ENCODE measurements at places on chromosomes 7 and 10. TPM values are rescaled to one million over a fixed set of nuclear protein-coding genes. Genes with fewer than 3 reads are reported as not detected.

CNNM2 gene
- 0.49 TPM for total RNA-seq

DNA sequence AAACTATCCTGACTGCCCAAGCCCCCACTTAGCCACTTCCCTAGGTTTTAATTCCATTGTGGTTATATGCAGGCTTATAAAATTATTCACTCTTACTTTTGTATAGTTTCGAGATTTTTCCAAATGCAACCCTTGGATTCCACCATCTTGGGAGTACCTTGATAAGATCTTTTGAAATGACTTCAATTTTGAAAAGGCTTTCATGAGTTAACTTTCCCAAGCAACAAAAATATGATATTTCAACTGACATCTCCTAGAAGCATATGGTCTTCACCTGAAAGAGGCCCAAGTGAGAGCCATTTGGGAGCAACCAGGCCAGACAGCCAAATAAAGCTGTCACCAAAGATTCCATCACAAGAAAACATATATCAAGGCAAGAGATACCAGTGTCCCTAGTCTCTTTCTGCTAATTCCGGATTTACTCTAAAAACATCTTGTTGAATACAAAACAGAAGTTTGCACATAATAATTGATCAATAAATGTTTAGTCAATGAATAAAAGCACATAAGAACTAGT is 1.7 kb upstream of the ST8SIA6 start:
- H3K36me3 ChIP-seq = no peaks in the 10 kb centered on the region
- H3K4me3 ChIP-seq = no peak overlapping the region
- no peaks in the 10 kb centered on the region for H3K27me3 ChIP-seq
- DNase-seq = no peak

DNA sequence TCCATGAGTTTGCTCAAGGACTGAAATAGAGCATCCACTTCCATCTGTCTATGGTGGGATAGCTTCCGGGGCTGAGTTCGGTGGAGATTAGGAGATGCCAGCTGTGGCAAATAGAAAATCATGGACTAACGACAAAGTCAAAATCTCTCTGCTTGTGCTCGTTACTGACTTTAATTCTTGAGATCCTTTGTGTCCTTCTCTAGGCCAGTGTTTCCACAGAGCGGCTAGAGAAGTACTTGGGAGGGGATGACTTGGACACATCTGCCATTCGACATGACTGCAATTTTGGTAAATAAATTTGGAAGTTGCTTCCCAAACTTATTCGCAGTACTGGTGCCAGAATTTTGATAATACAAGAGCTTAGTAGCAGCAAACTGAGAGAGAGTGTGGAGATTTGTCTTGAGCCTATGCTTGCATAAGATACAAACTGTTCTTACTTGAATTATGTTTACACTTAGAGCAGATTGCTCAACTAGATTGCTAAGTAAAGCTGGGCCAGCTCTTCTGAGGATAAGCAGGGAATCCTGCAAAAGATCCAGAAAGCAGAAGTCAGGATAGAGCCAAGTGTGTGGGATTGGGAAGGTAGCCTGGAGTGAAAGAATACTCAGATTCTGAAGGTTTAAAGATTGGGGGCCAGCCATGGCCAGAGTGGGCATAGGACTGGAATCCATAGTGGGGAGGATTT is 27.6 kb downstream of the ABCC2 start:
- no peak overlapping the region for H3K4me3 ChIP-seq
- H3K36me3 ChIP-seq = no peaks in the 10 kb centered on the region
- no peaks in the 10 kb centered on the region for H3K27me3 ChIP-seq
- no peaks in the 10 kb centered on the region for H3K4me1 ChIP-seq
- DNase-seq = no peak

GRCh38 chr10:117968354-117969182 is 78.2 kb downstream of the RAB11FIP2 start:
- H3K4me3 ChIP-seq = no peak overlapping the region
- no peak for DNase-seq
- no peak overlapping the region for H3K27ac ChIP-seq
- H3K36me3 ChIP-seq = no peaks in the 10 kb centered on the region

HHEX gene
- total RNA-seq = 2.8 TPM

MYH16 gene
- total RNA-seq = not detected

CRHR2 gene
- 0.42 TPM for total RNA-seq

DNA sequence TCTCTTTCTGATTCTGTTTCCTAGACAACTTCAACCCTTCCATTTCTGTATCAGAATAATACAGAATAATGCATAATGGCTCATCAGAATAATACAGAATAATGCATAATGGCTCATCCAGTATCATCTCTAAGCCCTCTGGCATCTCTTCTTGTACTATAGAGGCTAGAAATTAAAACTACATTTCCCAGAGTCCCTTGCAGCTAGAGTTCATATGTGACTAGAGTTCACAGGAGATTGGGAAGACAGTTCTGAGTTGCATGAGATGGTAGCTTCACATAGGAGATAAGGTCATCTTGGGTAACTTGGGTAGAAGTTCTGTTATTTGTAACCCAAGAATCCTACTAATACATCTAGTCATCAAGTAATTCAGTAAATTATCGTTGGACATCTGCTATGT is 122.9 kb upstream of the NRBF2 start:
- no peaks in the 10 kb centered on the region for H3K4me1 ChIP-seq
- no peak for DNase-seq
- no peak overlapping the region for H3K27ac ChIP-seq
- no peaks in the 10 kb centered on the region for H3K27me3 ChIP-seq

DNA sequence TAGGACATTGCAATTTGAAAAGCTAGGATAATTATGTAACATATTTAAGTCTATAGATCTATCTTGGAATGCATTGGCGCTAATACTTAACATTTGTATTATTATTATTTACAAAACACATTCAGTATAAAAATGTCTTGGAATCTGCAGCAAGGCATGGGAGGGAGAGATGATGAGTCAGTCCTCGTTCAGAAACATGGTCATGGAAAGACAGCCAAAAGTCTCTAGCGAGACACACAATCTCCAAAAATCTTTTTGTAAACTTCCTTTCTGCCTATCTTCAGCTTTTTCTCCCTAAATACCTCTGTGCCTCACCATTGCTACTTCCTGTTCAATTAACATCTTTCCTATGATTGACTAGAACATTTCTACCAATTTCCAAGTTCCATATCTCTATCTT is 188.4 kb upstream of the CACNA2D1 start:
- no peaks in the 10 kb centered on the region for H3K27me3 ChIP-seq
- no peaks in the 10 kb centered on the region for H3K4me1 ChIP-seq
- no peaks in the 10 kb centered on the region for H3K36me3 ChIP-seq
- no peak overlapping the region for H3K27ac ChIP-seq

DNA sequence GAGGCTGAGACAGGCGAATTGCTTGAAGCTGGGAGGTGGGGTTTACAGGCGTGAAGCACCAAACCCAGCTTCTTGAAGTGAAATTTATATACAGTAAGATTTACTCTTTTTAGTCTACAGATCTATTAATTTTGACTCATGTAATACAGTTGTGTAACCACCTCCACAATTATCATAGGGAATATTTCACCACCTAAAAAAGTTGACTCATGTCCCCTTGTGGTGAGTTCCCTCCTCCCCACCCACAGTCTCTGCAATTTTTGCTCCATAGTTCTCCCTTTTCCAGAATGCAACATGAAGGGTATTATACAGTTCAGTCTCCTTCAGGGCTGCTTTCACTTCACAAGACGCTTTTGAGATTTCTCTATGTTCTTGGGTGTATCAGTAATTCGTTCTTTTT is 156.8 kb downstream of the FAM107B start:
- no peak overlapping the region for H3K4me3 ChIP-seq
- no peaks in the 10 kb centered on the region for H3K4me1 ChIP-seq
- H3K36me3 ChIP-seq = no peaks in the 10 kb centered on the region
- DNase-seq = no peak
- no peak overlapping the region for H3K27ac ChIP-seq

DNA sequence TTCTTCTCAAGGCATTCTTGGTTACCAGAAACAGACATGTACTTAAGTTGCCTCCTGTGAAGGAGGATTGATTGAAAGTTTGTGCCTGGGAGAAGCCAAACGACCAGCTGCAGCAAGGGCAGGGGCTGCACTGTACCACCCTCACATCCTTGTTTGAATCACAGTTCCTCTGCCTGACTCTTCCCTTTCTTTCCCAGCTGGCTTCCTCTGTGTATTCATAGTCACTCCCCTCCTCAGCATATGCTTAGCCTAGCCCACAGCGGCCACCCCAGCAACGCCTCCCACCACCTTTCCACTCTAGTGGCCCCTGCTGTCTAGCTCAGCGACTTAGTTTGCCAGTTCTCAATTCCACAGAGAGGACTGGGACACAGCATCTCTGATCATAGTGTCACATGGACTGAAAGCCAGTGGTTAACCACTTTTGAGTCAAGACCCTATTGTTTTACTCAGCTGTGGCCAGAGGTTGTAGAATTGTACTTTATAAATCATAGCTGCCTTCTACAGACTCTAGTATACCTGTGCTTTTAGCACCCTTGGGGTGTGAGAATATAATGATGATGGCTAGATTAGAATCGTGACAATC is 643.0 kb downstream of the SUGCT start:
- no peaks in the 10 kb centered on the region for H3K27me3 ChIP-seq
- H3K4me3 ChIP-seq = no peak overlapping the region
- H3K4me1 ChIP-seq = no peaks in the 10 kb centered on the region
- no peaks in the 10 kb centered on the region for H3K36me3 ChIP-seq
- no peak for DNase-seq
- H3K27ac ChIP-seq = no peak overlapping the region

GRCh38 chr7:138223402-138223879 is 147.2 kb downstream of the AKR1D1 start:
- DNase-seq = no peak
- no peaks in the 10 kb centered on the region for H3K27me3 ChIP-seq
- H3K4me3 ChIP-seq = no peak overlapping the region
- H3K27ac ChIP-seq = no peak overlapping the region
- H3K36me3 ChIP-seq = no peaks in the 10 kb centered on the region

GRCh38 chr10:131137223-131137622 is 174.3 kb downstream of the TCERG1L start:
- no peak for DNase-seq
- H3K27ac ChIP-seq = no peak overlapping the region
- peaks cover 8% of the 10 kb centered on the region for H3K27me3 ChIP-seq

- no peaks in the 10 kb centered on the region for H3K36me3 ChIP-seq
- H3K27me3 ChIP-seq = no peaks in the 10 kb centered on the region
- H3K27ac ChIP-seq = no peak overlapping the region
- H3K4me3 ChIP-seq = no peak overlapping the region
Observed at GRCh38 chr10:27369880-27370279, 129.3 kb upstream of the ACBD5 start.

DNA sequence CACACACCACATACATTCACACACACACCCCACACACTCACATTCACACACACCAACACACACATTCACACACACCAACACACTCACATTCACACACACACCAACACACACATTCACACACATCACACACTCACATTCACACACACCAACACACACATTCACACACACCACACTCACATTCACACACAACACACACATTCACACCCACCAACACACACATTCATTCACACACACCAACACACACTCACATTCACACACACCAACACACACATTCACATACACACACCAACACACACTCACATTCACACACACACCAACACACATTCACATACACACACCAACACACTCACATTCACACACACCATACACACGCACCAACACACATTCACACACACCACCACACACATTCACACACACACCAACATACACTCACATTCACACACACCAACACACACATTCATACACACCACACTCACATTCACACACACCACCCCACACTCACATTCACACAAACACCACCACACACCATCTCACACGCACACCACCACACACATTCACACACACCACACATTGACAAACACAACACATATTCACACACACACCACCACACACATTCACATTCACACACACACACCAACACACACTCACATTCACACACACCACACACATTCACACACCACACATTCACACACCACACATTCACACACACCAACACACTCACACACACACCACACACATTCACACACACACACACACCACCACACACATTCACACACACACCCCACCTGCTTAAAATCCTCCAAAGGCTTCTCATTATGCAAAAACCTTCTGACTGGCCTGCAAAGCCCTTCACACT is 9.0 kb downstream of the TAS2R40 start:
- no peak overlapping the region for H3K27ac ChIP-seq
- no peak overlapping the region for H3K4me3 ChIP-seq
- no peaks in the 10 kb centered on the region for H3K36me3 ChIP-seq
- no peaks in the 10 kb centered on the region for H3K4me1 ChIP-seq
- no peaks in the 10 kb centered on the region for H3K27me3 ChIP-seq
- DNase-seq = no peak

DNA sequence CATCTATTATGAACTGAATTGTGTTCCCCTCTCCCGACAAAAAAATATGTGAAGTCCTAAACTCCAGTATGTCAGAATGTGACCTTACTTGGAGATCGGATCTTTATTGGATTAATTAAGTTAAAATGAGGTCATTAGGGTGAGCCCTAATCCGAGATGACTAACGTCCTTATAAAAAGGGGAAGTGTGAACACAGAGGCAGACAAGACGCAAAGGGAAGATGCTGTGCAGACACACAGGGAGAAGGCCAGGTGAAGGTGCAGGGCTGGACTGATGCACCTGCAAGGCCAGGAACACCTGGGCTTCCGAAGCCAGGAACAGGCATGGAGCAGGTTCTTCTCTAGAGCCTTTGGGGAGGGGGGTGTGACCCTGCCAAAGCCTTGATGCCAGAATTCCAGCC is 187.8 kb downstream of the PARD3 start:
- DNase-seq = no peak
- H3K36me3 ChIP-seq = no peaks in the 10 kb centered on the region
- no peak overlapping the region for H3K4me3 ChIP-seq
- no peak overlapping the region for H3K27ac ChIP-seq

DNA sequence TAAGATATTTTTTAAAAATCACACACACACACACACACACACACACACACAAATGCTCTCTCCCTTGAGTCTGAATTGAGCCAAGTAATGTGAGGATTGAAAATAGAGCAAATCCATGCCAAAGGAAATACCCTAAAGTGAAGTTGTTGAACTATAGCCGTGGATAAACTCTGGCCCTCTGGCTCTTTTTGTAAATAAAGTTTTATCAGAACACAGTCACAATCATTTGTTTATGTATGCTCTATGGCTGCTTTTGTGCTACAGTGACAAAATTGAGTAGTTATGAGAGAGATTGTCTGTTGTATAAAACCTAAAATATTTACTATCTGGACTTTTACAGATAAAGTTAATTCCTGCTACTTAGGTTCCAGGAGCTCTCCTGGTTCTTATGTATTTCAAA is 39.1 kb downstream of the NKX2-3 start:
- H3K27ac ChIP-seq = no peak overlapping the region
- H3K4me3 ChIP-seq = no peak overlapping the region
- H3K4me1 ChIP-seq = no peaks in the 10 kb centered on the region
- no peaks in the 10 kb centered on the region for H3K36me3 ChIP-seq
- H3K27me3 ChIP-seq = no peaks in the 10 kb centered on the region
- no peak for DNase-seq

TRIM50 gene
- 0.79 TPM for total RNA-seq

PAPOLB gene
- total RNA-seq = not detected

- no peak overlapping the region for H3K4me3 ChIP-seq
- H3K27ac ChIP-seq = no peak overlapping the region
- H3K4me1 ChIP-seq = no peaks in the 10 kb centered on the region
- H3K27me3 ChIP-seq = no peaks in the 10 kb centered on the region
- DNase-seq = peak; percentile 55
Observed at GRCh38 chr10:10591715-10592341, 425.8 kb upstream of the CELF2 start.

TWIST1 gene
- total RNA-seq = 0.20 TPM

Data from psoas muscle (tissue), 8 donors.